ENCODE measurements at places on chromosomes 2 and 18.

DNA sequence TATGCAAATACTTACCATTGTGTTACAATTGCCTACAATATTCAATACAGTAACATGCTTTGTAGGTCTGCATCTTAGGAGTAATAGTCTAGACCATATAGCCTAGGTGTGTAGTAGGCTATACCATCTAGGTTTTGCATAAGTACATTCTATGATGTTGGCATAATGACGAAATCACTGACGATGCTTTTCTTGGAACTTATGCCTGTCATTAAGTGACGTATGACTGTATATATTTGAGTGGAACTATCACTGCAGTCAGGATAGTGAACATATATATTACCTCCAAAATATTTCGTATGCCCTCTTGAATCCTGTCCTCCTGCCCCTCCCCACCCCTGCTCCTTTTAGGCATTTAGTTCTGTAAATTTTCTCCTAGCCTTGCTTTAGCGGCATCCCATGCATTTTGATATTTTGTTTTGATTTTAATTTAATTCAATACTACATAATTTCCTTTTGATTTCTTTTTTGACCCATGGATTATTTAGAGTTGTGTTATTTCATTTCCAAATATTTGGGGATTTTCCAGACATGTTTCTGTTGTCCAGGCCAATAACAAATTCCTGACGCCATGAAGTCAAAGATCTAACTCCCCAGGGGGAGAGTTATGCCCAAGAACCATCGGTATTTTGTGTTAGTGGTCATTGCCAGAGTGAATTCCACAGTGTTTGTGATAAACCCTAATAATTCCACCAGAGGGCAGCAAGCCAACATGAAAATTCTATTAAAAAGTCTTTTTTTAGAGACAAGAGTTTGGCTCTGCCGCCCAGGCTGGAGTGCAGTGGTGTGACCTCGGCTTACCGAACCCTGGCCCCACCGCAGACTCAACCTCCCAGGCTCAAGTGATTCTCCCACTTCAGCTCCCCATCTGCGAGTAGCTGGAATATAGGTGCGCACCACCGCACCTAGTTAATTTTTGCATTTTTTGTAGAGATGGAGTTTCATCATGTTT is 24.2 kb upstream of the CASP8 start:
- peak; percentile 75 for DNase-seq

DNA sequence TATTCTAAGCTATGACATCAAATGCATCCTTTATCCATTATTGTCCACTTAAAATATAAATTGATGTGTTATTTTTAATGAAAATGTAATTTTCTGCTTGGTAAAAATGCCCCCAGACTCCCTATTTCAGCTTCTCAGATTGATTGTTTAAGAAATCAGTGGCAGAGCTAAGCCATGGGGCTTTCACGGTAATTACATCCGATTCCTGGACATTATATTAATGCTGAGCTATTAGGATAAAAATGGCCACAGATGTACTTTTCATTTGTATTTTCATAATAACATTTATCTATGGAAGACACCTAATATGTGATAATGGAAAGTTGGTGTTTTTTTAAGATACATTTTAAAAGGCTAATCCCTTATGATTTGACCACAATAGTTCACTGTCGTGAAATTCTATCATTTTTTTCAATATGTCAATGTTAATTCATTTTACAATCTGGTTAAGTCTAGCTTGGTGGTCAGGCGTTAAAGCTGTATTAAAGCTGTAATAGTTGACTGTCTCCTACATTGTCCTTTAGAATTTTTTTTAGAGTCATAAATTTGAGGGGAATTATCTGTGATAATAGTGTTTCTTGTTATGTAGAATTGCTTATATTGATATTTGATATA is 229.0 kb upstream of the UBE2E3 start:
- no peak for DNase-seq

DNA sequence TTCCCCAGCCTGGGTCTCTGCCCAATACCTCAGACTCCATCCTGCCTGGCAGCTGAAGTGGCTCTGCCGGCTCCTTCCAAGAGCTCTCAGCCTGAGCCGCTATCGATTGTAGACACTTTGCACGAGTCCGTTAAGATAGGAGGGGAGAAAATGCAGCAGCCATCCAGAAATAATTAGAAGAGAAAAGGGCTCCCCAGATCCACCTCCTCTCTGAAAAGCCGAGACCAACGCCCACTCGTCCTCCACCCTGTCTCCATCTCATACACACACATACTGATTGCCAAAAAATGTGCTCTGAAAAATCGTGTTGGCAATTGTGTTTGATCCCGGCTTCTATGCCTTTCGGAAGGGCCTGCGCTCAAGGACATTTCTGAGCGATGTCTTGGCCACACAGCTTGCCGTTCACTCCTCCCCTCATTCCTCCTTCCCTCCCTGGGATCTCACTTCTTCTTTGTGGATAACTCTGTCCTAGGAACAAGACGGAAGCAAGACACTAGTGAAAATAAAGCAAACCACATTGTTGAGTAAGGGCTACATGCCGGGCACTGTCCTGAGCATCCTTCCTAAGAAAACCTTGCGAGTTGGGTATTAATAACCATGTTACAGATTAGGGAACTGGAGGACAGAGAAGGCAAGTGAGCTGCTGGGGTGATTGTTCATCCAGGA is 372.8 kb upstream of the MYT1L start:
- DNase-seq: no peak

GRCh38 chr2:64049633-64050220 is 30.5 kb upstream of the VPS54 start:
- DNase-seq: peak; percentile 70

GRCh38 chr2:199195927-199196502 is 261.7 kb downstream of the SATB2 start:
- no peak for DNase-seq

DNA sequence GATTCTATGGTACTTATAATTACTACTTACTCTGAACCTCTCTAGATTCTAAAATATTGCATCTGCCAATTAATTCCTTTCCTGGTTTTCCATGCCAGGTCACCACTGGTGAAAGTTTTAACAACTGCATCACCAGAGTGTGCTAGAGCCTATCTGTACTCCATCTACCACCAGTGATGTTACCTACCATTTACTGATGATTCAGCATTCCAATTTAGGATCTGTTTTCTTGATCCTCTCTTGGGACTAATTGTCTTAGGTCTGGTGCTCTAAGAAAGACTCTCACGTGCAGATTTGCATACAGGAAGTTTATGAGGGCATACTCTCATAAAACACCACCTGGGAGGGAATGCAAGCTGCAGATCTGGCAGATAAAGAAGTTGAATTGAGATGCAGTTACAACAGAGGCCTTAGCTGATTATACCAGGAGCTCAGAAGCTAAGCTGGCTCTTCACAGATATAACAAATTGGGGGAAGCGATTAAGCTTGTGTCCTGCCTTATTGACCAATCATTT is 347.6 kb upstream of the VRK2 start:
- no peak for DNase-seq

- DNase-seq: peak; percentile 45
These were observed 201.8 kb downstream of the ZFP36L2 start for GRCh38 chr2:43024515-43025011.

DNA sequence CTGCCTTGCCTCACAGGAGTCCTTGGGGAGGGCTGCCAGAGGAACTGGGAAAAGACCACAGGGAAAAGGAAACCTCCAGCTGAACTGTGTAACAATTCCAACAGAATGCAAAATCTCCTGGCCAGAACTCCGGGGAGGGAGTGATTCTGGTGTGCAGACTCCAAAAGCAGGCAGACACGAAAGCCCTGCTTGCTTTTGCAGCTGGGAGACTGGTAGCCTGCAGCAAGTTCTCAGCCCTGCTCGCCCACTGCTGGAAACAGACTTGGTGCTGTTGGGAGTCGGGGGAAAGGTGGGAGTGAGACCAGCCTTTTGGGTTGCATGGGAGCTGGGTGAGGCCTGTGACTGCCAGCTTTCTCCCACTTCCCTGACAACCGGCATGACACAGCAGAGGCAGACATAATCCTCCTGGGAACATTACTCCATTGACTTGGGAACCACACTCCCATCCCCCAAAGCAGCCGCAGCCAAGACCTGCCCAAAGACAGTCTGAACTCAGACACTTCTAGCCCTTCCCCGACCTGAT is 26.0 kb upstream of the NMI start:
- DNase-seq: no peak

GRCh38 chr2:176544991-176545956 is 276.0 kb downstream of the MTX2 start:
- DNase-seq: no peak

- no peak for DNase-seq
These were observed 190.1 kb upstream of the AGAP1 start for GRCh38 chr2:235303499-235304291.

GRCh38 chr2:233800208-233800607 is 22.1 kb downstream of the MROH2A start:
- no peak for DNase-seq

- DNase-seq: no peak
These were observed 61.3 kb upstream of the SLC8A1 start for GRCh38 chr2:40513201-40513600.

DNA sequence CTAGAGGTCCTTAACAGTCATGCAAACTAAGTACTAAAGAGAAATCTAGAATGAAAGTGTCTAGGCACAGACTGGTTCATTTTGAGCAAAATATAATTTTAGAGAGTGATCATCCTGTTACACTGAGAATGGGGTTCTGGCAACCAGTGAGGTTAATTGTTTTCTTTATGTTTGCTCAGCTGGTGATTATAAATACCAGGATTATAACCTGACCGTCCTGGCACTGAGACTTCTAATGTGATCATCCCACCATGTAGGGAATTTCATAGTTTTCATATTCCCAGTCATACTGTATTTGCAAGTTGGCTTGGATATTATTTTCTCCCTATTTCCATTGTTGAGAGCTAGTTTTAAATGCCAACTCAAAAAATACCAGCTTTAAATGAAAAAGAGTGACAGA is 852.5 kb upstream of the LRATD1 start:
- DNase-seq: no peak

DNA sequence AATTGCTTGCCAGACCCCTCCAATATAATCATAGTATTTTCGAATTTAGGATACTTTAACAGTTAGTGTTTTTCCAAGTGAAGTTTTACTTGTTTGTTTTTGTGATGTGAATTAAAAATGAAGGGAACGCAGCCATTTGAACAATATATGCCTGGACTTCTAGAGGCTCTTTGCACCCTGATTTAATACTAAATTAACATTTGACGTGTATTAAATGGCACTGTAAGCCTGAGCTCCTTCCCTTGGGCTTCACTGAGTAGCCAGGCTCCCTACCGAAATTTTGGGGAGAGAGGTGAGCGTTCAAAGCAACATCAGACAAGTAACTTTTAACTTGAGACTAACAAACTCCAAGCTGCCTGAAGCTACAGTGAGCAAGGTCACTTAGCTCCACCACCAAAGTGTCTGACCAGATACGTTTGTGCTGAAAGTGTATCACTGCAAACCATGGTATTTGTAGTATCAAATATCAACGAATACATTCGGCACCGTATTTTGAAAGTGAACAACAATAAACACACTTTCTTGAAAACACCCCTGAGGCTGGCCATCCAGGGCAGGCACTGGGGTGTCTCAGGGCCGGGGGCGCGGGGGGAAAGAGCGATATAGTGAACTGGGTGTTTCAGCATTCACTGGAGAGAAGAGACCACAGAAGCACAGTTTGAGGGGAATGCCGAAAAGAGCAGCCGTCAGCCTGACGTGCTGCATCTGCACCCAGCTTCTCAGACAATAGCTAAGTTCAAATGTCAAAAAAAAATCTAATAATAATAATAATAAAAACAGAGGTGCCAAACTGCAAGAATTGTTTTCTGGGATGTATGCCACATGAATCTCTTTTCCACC is 7.7 kb upstream of the POU3F3 start:
- DNase-seq: no peak

DNA sequence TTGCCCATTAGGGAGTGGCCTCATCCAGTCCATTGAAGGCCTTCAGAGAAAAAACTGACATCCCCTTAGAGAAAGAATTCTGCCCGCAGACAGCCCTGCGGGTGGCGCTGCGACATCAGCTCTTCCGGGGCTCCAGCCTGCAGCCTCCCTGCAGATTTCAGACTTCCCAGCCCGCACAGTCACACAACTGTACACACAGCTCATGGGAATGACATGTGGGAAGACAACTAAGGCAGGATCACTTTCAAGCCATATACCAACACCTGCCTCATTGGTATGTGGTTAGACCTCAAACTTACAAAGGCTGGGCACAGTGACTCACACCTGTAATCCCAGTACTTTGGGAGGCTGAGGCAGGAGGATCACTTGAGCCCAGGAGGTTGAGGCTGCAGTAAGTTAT is 24.8 kb upstream of the TUBB6 start:
- DNase-seq: no peak

- DNase-seq: peak; percentile 89
These were observed at the start of gene TUBA4A for GRCh38 chr2:219253753-219254589. TSS of gene TUBA4A (minus strand) at chr2:219253918. CDS start at chr2:219253858, 60 bp downstream.

- DNase-seq: no peak
These were observed 7.2 kb upstream of the RASGRP3 start for GRCh38 chr2:33469238-33469637.

DNA sequence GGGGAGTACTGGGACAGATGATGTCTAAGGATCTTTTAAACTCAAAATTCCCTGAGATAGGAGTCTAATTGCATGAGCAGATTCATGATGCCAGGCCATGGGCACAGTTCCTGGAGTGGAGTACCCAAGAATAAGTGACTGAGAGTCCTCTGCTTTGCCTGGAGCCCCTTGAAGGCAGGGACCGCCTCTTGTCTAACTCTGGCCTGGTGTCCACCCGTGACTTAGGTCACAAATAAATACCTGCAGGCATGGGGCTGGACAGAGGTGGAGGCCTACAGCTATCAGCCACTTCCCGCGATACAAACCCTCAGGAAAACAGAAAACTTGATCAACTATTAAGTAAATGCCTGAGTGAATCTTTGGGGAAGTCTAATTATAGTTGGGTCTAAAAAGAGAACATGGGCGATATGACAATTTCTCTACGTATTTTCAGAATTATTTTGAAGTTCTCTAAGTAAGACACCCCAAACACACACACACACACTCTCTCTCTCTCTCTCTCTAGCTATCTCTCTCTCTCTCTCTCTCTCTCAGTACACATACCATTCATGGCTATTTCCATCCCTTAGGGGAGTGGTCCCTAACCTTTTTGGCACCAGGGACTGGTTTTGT is 1.8 kb upstream of the WIPF1 start:
- no peak for DNase-seq

DNA sequence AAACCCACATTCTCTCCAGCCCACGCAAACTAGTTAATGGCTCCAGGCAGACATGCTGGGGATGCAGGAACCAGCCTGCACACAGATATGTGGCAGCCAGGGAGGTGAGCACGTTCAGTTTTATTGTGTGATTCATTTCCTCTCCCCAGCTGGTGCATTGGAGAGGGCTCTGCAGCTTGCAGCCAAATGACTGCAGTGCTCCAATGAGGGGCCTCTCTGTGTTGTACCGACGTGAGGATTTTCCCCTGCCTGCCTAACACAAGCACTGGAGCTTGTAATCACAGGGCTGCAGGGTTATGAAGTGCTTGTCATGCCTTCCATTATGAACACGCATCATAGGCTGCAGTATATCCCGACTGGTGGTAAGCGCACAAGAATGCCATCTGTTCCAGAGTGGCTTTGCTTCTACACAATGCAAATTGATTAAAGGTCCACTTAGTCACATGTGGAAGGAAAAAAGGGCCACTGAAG is 92.3 kb upstream of the THUMPD2 start:
- DNase-seq: no peak

Data from naive thymus-derived CD8-positive, alpha-beta T cell (primary cell).